Stimulated activated CD8-positive, alpha-beta memory T cell treated with anti-CD3 and anti-CD28 coated beads, Interleukin-4, amount 100 ng/mL, for 1 hour (primary cell): ENCODE measurements at places on chromosomes 13 and 19.

- DNase-seq, result no peak
Measured at GRCh38 chr19:14611051-14611450, 28.2 kb downstream of the CLEC17A start.

DNA sequence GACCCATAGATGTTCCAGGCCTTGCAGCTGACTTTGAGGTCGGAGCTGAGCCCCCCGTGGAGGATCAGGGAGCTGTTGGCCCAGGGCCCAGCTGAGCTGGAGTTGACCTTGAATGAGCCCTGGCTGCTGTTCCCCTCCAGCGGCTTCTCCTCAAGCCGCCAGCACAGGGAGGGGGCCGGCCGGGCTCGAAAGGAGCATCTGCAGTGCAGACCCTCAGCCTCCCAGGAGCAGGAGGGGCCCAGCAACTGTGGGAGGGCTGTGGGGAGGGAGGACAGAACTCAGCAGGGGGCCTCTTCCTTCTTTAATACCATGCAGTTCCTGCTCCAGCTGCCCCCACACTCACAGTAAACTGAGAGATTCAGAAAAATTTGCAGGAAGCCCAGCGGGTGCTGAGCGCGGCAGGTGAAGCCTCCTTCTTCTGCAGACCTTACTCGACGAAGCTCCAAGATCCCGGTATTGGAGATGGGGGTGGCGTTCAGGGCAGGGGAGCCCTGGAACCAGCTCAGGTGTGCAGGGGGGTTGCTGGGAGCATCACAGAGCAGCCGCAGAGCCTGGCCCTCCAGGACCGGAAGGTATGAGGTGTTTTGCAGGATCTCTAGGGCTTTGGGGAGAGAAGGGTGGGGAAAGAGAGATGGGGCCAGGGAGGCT, 2.6 kb downstream of the SIGLEC5 start:
- DNase-seq, result no peak

GRCh38 chr13:97239306-97239705, 17.2 kb downstream of the MBNL2 start:
- no peak for DNase-seq

DNA sequence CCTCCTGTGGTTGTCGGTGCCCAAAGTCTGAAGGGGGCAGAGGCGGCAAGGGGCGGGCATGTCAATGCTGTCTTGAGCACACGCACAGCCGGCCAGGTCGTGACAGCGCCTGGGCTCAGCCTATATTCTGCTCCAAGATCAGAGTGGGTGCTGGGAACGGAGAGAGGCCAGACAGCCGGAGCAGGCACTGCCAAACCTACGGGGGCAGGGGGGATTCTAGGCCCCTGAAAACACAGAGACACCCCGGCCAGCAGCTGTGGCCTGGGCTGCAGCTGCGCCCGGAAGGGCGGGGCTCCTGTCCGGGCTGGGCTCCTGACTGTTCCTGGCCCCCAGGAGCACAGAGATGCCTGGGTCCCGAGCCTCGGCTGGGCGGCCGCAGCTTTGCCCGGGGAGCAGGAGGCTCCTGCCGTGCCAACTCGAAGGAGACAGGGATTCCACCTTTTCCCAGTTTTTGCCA, 2662.9 kb upstream of the PCDH20 start:
- DNase-seq, result no peak

DNA sequence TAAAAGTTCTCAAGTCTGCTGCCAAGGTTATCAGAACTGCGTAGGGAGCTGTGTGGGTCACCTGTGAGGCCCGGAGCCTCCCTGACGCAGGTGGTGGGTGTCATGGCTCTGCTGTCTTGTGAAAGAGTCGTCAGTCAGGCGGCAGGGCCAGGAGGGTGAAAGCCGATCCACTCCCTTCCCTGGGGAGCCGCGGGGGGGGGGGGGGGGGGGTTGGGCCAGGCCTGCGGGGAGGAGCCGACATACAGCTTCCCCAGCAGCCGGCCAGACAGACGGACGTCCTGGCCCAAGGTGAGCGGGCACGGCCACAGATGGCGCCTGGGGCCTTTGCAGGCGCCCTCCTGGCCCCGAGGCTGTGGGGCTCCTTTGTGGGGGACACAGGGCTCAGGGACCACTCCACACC, 12.4 kb downstream of the SBNO2 start:
- DNase-seq, result no peak

GRCh38 chr13:98664047-98664446, 87.1 kb upstream of the STK24 start:
- no peak for DNase-seq

GRCh38 chr19:51595190-51596175, 24.4 kb downstream of the ZNF175 start:
- no peak for DNase-seq
